ENCODE measurements at places on chromosomes 3 and 15.

- no peak for DNase-seq
Observed at GRCh38 chr15:99123713-99124451, 19.0 kb downstream of the SYNM start.

DNA sequence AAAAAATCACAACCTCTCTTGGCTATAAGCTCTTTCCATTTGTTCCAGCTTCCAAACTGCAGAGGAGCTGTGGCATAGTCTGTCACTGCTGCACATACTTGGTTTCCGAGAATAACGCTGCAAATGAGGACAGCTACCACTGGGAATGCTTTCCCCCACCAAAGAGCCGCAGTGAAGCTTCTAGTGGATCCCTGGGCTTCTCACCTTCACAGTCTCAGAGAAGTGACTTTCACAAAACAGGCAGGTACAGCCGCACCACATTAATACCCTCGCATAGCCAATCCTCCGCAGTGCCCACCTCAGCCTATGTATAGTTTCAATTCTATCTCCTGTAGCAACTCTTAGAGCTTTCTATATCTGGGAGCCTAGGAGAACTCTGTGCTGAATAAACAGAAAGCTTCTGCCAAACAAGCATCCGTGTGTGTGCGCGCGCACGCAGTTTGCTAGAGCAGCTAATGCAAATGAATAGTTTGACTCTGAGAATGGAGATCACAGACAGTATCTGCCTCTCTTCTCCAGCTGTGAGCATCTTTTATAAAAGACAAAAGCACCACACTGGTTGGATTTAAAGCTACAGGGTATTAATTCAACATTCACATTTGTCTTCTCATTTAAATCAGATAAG, 81.9 kb upstream of the PLXND1 start:
- no peak for DNase-seq

GRCh38 chr15:80856400-80856799, 77.2 kb downstream of the CEMIP start:
- DNase-seq: no peak

DNA sequence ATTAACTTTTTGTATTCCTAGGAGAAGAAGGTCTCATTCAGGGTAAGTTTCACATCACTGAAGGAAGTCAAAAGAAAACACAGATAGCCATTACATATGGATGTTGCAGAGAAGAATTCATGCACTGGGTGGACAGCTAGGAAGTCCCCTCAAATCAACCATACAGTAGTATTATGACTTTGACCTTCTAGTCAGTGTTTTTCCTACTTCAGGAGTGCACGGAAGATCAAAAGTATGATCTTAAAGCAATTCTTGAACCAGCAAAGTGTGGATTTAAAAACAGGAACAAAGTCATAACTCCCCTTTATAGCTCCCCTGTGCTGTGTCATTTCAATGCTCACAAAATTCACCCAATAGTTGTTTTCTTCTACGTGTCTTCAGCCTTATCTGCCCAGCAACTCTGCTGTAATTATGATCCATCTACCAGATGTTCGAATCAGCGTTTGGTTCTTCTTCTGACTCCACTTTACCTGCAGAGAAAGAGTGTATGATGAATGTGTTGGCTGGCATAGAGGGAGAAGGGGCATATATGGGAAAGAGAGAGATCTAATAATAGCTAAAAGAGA, 118.1 kb upstream of the MEIS2 start:
- DNase-seq: no peak

DNA sequence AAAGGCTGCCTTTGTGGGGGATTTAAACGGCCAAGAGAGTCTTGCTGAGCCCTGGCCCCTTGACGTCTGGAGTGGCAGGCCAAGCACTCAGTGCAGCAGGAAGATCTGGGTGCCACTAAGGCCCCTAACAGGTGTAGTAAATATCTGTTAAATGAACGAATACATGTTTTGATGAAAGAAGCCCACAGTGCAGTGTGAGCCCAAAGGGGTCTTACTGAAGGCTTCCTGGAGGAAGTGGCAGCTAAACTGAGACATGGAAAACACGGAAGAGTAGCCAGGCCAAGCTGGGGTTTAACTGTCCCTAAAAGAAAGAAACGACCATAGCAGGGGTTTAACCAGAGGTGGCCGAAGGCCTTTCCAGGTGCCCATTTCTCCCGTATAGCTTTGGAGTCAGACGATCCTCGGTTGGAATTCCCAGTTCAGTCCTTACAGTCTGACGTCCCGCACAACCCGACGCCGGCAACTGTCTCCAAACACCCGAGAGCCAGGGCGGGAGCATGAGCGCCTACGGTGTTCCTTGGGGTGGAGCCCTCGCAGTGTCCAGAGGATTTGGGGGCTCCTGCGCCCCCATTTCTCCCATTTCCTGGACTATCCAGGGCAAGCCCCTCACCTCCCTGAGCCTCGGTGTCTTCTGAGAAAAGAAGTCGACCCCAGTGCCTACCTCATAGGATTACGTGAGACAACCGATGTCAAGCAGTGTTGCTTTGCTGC, 910 bp upstream of the ABHD6 start:
- DNase-seq: peak; percentile 9

DNA sequence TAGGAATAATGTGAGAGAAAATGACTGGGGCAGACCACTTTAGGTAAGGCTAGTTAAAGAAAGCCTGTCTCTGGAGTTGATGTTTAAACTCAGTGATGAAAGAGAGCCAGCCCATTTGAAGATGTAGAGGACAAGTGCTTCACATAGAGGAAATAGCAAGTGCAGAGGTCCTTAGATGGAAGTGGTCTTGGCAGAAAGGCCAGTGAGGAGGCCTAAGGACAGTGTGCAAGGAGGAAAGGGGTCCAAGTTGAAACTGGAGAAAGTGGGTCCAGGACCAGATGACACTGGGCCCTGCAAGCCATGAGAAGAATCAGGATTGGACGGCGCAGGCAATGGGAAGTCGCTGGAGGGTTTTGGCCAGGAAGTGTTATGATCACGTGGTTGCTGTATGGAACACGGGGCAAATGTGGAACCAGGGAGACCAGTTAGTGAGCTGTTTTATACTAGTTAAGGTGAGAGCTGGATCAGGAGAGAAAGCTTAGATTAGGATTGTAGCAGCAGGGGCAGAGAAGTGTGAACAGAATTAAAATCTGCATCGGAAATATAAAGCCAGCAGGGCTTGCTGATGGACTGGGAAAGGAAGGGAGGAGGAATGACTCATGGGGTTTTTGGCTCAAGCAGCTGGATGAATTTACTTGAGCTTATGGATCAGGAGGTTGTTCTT, 48.0 kb upstream of the SCAANT1 start:
- no peak for DNase-seq

DNA sequence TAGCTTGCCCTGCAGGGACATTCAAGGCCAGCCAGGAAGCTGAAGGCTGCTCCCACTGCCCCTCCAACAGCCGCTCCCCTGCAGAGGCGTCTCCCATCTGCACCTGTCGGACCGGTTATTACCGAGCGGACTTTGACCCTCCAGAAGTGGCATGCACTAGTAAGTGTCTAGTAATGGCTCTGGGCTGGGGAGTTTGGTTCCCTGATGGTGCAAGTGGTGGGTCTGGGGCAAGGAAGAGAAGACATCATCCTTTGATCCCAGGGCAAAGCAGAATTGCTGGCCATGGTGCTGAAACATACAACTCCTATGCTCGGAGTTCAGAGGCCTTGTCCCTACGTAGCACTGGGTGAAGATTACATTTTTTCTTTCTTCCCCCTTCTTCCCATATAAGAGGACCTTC, 311.4 kb downstream of the EPHB1 start:
- DNase-seq: no peak

GRCh38 chr3:63116922-63117321, 161.2 kb upstream of the SYNPR start:
- no peak for DNase-seq

DNA sequence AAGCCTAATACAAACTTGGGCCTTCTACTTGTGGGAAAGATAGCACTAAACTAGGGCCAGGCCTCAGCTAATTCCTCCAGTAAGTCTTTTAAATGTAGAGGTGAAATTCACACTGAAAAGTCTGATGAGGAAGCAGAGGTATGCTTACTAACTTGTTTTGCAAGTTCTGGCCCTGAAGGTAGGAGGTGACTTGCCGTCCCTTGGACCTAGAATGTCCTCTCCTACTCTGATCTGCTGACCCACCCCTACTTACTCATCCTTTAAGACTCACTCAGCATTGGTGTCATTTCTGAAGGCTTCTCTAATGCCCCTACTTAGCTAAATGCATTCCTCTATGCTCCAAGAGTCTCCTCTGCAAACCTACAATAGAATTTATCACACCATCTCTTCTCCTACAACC, 19.4 kb downstream of the RIOX2 start:
- no peak for DNase-seq

GRCh38 chr3:66586853-66587252, 86.0 kb upstream of the LRIG1 start:
- no peak for DNase-seq

GRCh38 chr3:13083898-13084297, 10.7 kb upstream of the IQSEC1 start:
- no peak for DNase-seq

DNA sequence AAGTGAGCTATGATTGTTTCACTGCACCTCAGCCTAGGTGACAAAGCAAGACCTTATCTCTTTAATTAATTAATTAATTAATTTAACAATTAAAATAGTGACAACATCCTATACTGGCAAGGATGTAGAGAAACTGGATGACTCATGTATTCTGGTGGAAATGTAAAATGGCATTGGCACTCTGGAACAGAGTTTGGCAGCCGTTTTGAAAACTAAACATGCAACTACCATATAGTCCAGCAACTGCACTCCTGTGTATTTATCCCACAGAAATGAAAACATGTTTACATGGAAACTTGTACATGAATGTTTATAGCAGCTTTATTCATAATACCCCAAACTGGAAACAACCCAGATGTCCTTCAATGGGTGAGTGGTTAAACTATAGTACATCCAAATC, 56.6 kb downstream of the ANP32A start:
- DNase-seq: no peak

DNA sequence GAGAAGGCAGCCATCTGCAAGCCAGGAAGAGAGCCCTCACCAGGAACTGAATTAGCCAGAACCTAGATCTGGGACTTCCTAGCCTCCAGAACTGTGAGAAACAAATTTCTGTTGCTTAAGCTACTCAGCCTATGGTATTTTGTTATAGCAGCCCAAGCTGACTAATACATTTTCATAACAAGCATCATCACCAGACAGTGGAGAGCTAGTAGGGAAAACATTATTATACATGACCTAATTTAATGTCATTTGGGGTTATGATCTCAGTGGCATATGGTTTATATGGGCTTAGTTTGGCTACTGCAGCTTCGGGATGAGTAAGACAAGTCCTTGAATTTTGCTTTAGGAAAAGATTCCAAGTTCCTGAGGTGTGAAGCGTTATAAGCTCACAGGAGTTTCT, 35.6 kb downstream of the LNP1 start:
- no peak for DNase-seq

GRCh38 chr15:86541540-86541939, 461.9 kb downstream of the AGBL1 start:
- no peak for DNase-seq

DNA sequence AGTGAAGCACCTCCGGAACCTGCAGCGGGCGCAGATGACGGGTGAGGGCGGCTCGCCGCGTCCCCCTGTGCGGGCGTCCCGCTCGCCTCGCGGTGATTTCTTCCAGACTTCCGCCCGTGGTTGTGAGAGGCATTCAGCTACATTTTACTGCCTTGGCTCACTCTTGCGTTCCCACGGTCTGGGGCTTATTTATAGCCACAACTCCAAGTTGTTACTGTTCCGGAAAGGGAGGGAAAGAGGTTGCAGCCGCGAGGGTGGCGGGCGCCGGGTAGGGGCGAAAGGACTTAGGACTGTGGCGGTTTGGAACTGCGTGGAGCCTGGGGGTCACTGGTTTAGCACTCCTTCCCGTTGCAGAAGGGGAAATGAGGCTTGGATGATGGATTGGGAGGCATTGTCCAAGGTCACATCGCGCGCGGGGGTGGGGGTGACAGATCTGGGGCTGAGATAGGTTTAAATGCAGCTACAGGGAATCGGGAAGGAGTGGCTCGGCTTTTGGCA, 1.1 kb downstream of the HES1 start:
- DNase-seq: peak; percentile 16

- DNase-seq: no peak
Observed at GRCh38 chr3:7788881-7789280, 712.7 kb upstream of the LMCD1 start.

DNA sequence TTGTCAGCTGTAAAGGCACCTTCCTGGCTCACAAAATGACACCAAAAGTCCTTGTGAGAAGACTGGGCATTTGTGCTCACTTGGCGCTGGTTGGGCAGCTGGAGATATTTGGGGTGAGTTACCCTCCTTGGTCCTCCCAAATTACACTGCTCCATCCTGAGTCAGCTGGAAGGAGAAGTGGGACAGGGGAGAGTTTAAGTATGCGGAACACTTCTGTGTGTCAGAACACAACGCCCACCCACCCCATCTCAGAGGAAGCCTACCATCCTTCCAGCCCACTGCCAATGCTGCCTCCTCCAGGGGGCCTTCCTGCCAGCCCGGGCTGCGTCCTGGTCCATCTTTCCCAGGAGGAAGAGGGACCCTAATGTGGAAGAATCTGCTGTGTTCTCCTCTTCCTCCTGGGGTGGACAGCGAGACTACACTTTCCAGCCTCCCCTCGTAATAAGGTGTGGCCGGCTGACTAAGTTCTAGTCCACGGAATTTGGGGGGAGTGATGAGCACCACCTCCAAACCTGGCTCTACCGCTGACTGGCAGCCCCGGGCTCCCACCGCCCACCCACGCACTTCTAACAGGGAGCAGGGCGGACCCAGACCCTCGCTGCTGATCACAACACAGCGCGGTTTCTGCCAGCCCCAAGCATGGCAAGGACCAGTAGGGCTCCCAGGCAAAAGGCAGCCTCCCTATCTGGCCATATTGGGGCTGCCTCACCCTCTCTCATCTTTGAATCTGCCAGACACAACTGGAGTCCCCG, 265.0 kb downstream of the XXYLT1 start:
- no peak for DNase-seq

- DNase-seq: no peak
Observed at GRCh38 chr3:107013641-107014040, 363.6 kb upstream of the CCDC54 start.

GRCh38 chr15:98433346-98433745, 215.0 kb upstream of the IGF1R start:
- DNase-seq: no peak

DNA sequence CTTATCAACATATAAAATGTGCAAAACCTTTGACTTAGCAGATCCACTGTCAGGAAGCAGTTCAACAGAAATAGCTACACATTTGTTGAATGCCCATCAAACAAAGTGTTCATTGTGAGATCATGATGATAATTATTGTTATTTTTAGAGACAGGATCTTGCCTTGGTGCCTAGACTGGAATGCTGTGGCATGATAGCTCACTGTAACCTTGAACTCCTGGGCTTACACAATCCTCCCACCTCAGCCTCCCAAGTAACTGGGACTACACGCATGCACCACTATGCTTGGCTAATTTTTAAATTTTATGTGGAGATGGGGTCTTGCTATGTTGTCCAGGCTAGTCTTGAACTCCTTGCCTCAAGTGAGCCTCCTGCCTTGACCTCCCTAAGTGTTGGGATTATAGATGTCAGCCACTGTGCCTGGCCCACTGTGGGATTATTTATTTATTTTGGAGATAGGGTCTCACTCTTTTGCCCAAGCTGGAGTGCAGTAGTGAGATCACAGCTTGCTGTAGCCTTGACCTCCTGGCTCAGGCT, 8.8 kb downstream of the MAP2K5 start:
- no peak for DNase-seq
